ENCODE measurements at places on chromosomes 12 and 14.

DNA sequence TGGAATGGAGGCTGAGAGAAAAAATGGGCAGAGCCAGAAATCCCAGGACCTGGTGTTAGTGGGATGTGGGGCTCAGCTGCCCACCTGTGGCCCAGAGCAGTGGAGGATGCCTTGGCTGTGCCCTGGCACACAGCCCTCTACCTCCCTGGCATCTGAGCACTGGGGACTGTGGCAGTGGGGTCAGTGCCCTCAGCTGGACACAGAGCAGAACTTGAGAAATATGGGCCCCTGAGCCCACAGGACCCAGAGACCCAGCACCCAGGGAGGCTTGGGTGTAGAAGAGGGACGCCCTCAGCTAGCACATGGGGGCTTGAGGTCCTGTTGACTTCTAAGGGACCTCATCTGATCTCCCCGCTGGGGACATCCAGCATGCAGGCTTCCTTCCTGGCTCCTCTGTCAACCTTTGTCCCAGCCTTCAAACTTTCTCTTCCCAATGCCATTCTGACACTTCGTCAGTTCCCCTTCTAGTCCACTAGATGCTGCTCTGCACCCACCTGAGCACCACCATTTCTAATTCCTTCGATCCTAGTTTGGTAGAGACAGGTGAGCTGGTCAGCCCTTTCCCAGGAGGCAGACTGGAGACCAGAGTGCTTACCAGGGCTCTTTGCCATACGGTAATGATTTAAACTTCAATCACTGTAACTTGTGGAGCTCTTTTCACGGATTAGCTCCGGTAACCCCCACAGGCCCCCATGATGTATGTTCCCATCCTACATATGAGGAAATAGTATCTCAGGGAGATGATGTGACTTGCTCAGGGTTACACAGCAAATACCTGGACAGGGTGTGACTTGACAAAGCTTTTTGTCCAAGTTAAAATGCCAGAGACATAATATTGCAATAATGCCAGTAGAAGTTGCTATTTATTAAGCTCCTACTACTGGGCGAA lies 143.7 kb downstream of the ASCL4 start:
- peak; percentile 74 for DNase-seq

DNA sequence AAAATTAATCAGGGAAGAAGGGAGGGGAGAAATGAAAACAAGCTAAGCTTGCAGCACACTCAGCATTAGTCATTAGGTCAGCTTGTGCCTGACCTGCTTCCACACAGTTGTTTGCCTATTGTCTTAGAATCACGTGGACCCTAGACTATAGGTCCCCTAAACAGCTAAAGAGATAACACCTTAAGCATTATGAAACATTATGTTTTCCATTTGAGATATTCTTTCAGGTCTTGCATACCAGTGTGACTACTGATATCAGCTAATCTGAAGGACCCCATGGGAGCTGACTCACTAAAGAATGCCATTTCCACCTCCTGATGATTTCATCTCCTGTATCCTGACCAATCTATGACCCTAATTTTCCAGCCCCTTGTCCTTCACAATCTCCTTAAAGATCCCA lies 154.1 kb upstream of the FUT8 start:
- no peak for DNase-seq

- no peak for DNase-seq
Observed at GRCh38 chr14:22794551-22794951, 20.7 kb downstream of the SLC7A7 start.

GRCh38 chr12:12171991-12172511 lies 94.8 kb downstream of the LRP6 start:
- peak; percentile 13 for DNase-seq

GRCh38 chr12:55636116-55636655 lies 506 bp upstream of the OR10P1 start:
- DNase-seq = no peak

GRCh38 chr14:24693983-24694382 lies 60.0 kb upstream of the GZMB start:
- DNase-seq = no peak

DNA sequence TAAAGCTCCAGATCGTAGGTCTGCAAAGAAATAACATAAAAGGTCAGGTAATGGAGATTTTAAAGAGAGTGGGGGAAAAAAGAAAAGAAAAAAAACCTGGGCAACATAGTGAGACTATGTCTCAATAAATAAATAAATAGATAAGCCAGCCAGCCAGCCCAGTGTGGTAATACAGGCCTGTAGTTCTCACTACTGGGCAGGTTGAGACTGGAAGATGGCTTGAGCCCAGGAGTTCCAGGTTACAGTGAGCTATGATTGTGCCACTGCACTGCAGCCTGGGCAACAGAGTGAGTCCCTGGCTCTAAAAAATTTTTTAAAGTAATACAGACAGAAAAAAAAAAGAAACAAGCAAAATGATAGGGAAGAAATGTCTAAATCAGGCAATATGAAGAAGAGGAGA lies 43.2 kb upstream of the BBS10 start:
- DNase-seq = no peak

- DNase-seq = no peak
Observed at GRCh38 chr14:55771242-55771981, 191.4 kb downstream of the KTN1 start.

DNA sequence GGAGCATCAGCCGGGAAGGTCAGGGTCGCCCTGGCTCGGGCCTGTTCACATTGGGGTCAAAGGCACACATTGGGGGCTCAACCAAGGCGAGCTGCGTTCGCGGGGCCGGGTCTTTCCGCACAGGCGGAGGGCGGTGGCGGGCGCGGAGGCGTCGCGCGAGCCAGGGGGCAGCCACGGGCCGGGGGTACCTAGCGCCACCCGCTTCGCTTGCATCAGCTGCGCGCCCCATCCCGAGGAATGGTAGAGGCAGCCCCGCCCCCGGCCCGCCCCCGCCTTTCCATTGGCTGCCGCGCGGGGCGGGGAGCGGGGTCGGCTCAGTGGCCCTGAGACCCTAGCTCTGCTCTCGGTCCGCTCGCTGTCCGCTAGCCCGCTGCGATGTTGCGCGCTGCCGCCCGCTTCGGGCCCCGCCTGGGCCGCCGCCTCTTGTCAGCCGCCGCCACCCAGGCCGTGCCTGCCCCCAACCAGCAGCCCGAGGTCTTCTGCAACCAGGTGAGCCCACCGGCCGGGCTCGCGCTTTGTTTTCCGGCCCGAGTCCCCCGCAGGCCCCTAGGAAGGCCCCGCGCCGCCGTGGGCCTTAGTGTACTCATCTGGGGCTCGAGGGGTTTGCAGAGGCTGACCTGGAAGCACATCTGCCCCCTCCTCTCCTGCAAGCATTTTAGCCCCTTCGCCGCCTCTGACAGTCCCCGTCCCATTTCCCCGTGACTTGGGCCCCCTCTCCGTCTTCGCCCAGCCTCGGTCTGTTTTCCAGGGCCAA lies at the start of gene ALDH2:
Gene ALDH2, plus strand, starts transcription at position 326 of the 754 bp plus-strand sequence. Its CDS starts 50 bp downstream, at position 376.
- peak; percentile 88 for DNase-seq

- DNase-seq = peak; percentile 57
Observed at GRCh38 chr12:90945070-90945649, 9.8 kb downstream of the CCER1 start.

DNA sequence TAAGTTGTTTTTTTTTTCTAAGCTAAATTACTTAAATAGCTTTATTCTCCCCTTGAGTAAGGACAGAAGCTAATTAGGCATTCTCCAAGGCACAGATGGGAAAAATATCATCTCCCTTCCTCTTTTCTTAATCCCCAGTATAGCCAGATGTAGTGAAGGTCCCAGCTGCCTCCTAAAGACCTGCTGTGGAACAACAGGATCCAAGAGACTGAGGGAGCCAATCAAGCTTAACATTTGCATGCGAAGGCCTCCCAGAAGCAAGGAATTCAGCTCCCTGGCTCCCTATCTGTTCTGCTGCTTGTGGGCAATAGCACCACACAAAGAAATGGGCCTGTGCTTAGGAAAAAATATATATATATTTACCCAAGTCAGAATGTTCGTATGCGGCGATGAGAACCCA lies 255.2 kb downstream of the SYT1 start:
- DNase-seq = no peak

GRCh38 chr12:66043035-66043434 lies 87.5 kb downstream of the LLPH start:
- DNase-seq = no peak

DNA sequence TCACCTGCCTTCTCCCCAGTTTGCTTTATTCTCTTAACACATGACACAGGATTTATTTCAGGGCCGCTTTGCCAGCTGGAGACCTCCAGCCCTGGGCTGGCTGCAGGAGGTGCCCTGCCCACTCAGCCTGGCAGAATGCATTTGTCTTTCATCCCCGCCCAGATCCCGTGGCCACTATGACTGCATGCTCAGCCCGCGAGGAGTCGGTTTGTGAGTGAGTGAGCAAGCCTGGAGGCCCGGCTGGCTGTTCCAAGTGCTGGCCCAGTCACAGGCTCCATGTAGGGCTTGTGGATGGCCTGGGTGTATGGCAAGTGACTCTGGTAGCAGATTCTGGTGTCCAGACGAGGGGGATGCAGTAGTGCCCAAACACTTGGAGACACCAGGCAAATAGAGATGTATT lies 2.1 kb downstream of the TDP1 start:
- DNase-seq = no peak

DNA sequence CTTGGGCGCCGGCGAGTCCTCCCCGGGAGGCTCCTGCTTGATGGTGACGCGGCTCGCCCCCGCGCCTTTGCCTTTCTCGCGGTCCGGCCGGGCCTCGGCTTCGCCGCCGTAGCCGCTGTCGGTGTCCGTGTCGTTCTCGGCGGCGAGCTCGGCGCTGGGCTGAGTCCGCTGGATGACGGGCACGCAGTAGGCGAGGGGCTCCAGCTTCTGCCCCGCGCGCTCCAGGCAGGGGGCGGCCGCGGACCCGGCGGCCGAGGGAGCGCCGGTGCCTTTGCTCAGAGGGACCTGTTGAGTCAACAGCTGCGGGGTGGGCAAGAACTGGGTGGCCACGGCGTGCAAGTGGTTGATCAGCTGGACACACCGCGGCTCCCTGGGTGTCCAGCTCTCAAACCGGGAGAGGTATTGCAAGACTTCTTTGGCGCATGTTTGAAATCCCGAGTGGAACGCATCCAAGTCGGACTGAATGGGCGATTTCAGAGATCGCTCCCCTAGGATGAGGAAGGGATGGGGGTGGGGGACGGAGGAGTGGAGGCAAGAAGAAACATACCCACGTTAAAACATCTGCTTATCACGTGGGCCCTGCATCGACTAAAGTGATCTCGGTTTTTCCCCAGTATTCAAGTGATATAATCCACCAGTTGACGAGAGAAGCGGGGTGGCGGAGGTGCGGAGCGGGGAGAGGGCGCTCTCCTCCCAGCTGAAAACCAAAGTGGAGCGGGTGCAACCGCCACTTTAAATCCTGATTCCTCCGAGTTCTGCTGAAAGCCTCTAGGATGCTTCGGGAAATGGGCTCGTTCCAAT lies 2.0 kb downstream of the BHLHE41 start:
- DNase-seq = peak; percentile 62

DNA sequence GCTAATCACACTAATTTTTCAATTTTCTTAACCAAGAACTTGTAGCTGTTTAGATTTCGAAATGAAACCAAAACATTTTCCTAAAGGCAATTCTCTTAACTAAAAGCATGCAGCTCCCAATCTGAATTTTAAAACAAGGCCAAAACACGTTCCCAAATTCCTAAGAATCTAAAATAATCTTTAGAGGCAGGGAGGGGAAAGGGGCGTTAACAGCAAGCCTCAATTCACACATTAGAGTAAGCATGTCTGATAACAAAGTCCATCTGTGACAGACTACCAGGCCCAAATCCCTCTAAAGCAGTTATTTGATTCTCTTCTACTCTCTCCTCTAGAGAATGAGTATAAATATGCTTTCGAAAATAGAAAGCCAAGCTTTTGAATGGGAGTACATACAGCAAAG lies 754 bp downstream of the ATG14 start:
- no peak for DNase-seq

DNA sequence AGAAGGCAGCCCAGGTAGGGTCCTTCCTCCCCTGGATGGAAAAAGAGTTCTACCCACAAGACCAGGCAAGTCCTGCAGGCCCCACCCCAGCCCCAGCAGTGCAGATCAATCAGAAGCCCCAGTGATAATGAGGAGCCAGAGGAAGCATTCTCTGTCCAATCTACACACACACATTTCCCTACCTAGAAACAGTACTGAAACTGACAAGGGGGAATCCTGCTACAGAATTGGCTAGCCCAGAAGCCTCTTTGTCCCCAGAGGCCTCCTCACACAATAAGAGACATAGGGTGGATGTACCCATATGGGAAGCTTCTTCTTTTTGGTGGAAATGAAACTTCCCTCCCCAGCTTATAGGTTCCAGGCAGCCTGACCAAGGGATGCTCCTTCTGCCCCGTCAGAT lies 9.9 kb downstream of the FSCB start:
- no peak for DNase-seq

DNA sequence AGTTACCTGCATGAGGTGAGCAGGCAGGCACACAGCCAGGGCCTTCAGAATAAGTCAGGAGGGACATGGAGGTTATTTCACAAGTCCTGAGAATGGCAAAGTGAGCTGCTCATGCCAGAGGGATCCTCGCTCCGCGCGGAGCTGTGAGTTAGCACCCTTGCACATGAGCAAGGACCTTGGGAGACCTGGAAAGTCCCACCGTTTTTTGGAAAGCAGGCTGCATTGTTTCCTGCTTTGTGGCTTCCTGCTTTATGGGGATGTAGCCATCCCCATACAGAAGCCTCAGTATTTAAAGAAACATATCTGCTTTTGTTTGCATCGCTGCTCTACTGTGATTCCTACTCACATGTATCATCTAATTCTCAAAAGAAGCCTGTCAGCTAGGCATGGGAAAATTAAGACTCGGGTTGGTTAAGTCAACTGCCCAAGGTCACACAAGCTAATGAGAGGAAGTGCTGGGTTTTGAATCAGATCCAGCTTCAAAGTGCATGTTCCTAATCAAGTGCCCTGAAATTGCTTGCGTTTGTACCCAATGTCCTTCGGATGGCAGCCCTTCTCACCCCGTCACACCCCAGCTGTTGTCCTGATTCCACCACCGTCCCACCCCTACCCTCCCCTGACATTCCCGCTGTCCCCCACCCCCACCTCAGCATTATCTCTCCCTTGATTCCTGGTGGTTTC lies 106.2 kb downstream of the CRACR2A start:
- no peak for DNase-seq

DNA sequence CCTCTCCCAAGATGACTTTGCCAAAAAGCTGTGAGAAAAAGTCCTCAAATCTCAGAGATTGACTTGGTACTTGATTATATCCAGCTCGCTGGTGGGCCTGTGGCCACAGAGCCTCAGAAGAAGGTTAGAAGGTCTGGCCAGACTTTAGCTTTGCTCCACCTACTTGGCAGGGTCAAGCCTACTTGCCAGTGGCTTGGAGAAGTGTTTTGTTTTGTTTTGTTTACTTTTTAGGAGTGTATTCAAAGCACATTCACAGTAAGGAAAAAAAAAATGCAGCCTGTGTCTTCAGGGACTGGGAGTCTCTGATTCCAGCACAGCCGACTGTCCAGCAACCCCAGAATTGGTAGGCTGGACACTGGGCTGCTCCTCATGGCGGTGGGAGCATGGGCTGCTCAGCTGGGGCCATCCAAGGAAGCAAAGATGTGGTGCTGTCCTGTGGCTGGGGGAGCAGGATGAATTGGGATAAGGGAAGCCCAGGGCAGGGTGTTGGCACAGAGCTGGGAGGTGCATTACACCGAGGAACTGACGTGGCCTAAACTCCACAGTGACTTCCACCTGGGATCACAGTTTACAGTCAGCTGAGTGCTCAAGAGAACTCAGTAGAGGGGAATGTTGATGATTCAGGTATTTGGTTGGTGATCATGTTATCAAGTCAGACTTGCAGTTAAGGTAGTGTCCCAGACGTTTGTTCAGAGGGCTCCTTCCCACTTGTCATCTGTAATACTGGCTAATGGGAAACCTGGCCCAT lies 73.5 kb downstream of the PPP2R5C start:
- DNase-seq = no peak

Measured in hepatocyte (in vitro differentiated cells).